ENCODE measurements at places on chromosomes 4 and X. TPM values are rescaled to one million over a fixed set of nuclear protein-coding genes. Genes with fewer than 3 reads are reported as not detected.

MAEA gene
- total RNA-seq = 56.2 TPM

S100G gene
- not detected for total RNA-seq

SYN1 gene
- 0.27 TPM for total RNA-seq

AMTN gene
- not detected for total RNA-seq

LRIT3 gene
- not detected for total RNA-seq

All from gastroesophageal sphincter (tissue), 4 donors.